Activated CD8-positive, alpha-beta memory T cell treated with anti-CD3 and anti-CD28 coated beads for 1 hour (primary cell): ENCODE measurements at places on chromosomes 5 and 9.

GRCh38 chr5:155616779-155617392 lies 603.3 kb downstream of the KIF4B start:
- no peak for DNase-seq

DNA sequence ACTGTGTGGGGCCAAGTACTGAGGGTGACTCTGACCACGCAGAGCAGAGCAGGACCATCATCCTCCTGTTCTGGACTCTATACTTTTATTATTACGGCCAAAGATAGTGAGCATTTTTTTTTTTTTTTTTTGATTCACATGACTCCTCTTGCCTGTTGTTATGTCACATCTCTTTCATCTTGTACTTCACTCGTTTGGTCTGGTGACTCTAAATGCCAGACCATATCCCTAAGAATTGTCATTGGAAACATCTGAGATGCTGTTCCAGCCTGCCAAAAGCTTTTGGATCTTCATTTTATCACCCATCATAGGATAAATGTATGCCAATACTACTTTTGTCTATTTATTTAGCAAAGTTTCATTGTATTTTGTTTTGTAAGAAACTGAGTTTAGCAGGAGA lies 168.2 kb upstream of the RAI14 start:
- no peak for DNase-seq

DNA sequence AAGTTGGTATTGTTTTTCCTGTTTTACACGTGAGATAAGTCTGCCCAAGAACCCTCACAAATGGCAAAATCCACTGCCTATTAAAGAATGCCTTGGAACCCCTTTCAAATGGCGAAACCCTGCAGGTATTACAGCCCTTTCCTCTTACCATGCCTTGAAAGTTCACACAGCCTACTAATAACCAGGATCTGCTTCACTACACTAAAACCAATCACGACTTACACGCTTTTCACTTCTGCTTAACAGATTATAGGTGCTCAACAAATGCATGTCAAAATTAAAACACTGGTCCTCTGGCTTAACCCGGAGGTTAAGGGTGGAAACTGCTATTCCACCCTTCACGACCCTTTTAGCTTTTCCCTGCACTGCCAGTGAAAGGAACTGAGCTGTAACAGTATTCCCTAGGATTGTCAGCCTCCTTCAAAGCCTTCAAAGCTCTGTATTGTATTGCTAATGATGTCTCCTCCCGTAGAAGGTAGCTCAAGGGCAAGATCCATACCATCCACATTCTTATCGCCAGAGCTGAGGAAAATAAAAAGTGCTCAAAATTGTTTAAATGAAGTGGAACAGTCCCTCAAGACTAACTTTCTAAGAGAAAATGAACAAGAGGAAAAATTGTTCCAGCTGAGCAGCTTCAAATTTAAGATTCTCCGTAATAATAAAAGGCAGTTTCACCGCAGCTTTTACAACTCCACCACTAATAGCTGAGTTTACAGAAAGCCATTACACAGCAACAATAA lies 997 bp downstream of the AUH start:
- DNase-seq: no peak

DNA sequence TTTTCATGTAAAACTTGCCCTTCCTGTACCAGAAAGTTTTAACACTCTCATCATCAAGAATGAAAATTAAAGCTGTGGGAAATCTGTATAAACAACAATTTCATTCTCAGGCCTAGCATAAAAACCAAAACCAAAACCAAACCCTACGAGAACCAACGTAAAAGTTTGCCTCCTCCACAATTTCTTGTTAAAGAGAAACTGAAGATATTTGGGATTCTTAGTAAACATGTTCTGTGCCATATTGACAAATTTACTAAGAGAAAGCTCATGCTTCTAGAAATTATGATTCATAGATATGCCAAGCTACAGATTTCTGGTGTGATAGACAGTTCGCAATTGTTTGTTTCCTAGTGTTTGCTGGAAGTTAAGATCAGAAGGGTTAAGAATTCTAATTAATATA lies 801.0 kb upstream of the NUDT12 start:
- no peak for DNase-seq

- DNase-seq: no peak
Observed at GRCh38 chr9:34627716-34628655, 880 bp downstream of the ARID3C start.

DNA sequence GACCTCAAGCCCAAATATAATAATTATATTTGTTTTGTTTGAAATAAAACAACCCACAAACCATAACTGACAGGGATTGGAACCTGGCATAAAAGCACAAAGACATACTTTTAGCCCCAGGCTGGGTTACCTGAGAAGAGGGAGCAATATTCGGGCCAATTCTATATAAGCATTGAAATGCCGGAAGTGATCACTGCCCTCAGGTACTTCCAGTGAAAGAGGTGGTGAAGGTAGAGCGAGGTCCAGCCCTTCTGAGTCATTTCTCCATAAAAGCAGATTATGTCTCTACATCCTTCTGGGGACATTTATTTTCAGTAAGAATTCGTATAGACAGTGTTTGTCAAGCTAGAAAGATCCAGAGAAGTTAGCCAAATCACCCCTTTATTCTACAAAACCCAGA lies 59.6 kb downstream of the GCNT4 start:
- DNase-seq: no peak

GRCh38 chr5:124949862-124950261 lies 203.4 kb upstream of the ZNF608 start:
- DNase-seq: no peak

DNA sequence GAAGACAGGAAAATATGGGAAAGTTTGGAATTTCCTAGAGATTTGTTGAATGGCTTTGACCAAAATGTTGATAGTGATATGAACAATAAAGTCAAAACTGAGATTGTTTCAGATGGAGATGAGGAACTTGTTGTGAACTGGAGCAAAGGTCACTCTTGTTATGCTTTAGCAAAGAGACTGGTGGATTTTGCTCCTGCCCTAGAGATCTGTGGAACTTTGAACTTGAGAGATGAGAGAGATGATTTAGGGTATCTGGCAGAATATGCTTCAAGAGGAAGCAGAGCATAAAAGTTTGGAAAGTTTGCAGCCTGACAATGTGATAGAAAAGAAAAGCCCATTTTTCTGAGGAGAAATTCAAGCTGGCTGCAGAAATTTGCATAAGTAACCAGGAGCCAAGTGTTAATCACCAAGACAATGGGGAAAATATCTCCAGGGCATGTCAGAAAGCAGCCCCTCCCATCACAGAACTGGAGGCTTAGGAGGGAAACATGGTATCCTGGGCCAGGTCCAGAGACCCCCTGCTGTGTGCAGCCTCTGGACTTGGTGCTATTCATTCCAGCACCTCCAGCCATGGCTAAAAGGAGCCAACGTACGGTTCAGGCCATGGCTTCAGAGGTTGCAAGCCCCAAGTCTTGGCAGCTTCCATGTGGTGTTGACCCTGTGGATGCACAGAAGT lies 114.3 kb upstream of the STARD4 start:
- DNase-seq: no peak

GRCh38 chr9:92639791-92640271 lies 30.1 kb downstream of the IPPK start:
- DNase-seq: no peak

DNA sequence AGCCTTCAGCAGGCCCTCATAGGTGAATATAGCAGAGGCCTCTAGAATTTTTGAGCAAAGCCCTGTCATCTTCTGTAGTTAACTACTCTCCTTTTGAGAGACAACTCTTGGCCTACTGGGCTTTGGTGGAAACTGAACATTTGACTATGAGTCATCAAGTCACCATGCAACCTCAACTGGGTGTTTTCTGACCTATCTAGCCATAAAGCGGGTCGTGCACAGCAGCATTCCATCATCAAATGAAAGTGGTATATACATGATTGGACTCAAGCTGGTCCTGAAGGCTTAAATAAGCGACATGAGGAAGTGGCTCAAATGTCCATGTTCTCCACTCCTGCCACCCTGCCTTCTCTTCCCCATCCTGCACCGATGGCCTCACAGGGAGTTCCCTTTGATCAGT lies 1115.5 kb downstream of the TAF11L14 start:
- DNase-seq: no peak

DNA sequence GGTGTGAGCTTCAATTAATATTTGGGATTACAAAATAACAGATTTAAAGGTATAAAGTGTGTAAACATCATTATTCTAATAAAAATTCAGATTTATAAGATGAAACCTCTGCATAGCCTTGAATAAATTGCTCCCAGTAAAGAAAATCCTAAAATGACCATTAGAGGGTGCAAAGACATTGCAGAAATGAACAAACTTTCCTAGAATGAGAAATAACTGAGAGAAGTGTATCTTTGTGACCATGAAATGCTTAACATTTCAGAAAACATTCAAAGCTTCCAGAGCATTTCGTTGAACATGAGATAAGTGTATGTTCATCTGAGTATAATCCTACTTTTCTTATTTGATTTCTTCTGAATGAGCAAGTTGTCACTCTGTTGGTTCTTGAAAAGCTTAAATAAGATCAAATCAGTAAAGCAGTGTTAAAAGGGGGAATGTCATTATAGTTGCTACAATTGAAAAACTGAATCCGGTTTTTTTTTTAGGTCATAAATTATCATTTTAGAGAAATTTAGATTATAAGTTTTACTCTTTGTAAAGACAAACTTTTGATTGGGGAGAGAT lies 24.7 kb upstream of the NUDT12 start:
- no peak for DNase-seq

DNA sequence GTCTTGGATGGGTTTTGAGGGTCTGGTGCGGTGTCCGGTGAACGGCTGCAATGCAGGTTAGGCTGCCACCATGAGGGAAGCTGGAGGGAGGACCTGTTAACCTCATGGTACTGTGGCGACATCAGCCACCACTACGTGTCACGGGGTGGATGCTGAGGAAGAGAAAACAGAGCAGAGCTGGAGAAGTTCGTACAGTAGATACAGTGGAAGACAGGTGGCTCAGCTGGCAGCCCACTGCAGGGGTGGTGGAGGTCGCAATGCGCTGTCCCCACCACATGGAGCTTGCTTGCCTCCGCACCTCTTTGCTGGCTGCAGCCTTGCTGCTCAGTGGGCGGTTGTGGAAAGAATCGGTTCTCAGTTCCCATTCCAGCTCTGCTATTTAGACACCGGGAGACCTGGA lies 2.8 kb downstream of the DCANP1 start:
- DNase-seq: no peak

- DNase-seq: no peak
Observed at GRCh38 chr5:107615299-107615817, 55.4 kb downstream of the EFNA5 start.

DNA sequence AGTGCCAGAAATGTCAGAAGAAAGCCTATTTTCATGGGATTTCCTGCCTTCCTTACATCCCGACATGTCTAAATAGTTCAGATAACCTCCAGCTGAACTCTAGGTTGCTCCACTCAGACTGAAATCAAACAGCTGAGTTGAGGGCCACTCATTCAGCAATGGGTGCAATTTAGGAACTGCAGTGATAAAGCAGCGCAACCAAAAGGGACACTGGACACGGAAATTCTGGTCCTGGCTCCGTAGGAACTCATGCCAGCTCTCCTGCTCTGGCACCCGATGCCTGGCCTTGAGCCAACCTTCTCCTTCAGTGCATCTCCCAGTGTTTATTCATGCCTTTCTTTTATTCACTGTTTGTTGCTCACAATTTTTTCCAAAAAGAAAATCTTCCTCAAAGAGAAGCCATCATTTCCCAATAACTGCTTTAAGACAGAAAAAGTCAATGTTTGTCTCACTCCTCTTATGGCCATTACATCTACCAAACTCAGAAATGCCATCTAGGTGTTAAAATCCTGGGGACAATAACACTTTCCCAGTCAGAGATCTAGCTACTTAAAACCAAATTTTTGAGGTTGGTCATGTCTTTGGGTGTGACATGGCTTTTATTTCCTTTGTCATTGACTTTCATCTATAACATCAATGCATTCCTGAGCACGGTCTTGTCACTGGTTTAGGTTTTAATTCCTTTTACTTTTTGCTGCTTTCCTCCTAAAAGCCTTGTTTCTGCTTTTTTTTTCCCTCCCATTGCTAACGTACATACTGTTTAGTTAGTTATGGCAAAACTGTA lies 126.9 kb downstream of the PDE4D start:
- no peak for DNase-seq

GRCh38 chr9:95511952-95512708 lies 4.6 kb downstream of the PTCH1 start:
- DNase-seq: no peak

GRCh38 chr5:83554686-83555085 lies 83.1 kb downstream of the VCAN start:
- no peak for DNase-seq

DNA sequence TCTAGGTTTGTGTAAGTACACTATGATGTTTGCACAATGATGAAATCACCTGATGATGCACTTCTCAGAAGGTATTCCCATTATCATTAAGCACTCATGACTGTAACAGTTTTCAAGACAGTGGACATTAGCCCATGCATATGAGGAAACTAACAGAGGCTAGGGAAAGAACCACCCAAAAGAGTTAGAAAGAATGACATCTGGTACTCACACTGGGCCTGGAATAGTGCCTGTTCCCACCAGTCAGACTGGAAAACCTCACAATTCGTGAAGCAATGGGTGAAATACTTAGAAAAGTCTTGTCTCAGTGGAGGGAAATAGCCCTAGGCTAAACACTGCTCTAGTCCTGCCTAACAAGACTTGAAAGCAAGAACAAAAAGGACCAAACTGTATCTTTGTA lies 117.4 kb upstream of the GDNF start:
- no peak for DNase-seq

- no peak for DNase-seq
Observed at GRCh38 chr5:50886657-50887345, 220.4 kb downstream of the PARP8 start.

DNA sequence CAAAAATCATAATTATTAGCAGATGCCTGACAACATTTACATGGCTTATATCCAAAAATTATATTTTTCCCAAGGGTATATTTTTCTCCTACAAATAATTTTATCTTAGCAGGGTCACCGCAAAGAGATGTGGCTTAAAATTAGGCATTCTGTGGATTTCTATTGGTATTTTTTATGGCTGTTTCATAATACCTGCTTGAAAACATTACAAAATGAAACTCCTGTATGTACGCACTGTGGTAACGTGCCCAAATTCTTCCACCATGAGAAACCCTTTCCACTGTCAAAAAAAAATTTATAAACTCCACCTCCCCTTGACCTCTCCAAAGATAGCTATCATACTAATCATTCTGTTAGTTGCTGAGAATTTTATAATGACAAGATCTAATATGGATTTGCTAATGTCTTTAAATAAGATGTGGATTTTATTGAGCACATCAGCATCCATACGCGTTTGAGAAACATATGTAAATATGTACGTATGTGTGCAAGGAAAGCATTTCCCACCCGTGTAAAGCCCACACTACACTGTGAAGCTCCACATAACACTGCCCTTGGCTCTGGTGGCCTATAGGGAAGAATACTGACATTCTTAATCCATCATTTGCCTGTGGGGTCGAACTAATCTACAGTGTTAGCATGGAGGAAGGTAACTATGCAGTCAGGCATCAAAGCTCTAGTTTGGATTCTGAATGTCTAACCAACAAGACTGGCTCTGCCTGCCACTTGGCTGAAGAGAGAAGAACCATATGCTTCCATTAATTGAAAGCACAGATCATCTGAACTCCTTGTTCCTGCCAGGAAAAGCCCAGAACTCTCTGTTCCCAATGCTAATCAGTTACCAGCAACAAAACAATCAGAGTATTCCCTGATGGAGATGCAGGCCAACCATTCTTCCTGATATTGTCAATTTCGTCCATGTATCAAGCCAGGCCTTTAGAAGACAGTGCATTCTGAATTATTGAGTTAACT lies 244.7 kb downstream of the SPOCK1 start:
- no peak for DNase-seq

- DNase-seq: no peak
Observed at GRCh38 chr5:98975682-98976407, 47.0 kb upstream of the CHD1 start.
